ENCODE measurements at places on chromosomes 2 and 18.

DNA sequence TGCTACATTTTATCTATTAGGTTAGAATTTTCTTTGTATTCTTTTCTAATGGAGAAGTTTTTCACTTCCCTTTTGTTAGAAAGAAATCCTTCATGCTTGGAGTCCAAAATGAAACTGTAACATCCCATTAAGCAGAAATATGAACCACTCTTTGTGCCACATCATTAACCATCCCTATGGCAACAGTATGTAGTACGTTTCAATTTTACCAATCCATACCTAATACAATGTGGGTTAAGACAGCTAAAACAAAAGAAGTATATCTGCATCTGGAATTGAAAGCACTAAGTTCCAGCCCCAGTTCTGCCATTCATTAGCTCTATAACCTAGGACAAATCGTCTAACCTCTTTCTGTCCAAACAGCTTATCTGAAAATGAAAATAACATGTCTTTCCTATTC is 409.2 kb upstream of the SPHKAP start:
- no peak for DNase-seq

- DNase-seq, result peak; percentile 43
Measured at GRCh38 chr18:51051105-51051712, 21.2 kb downstream of the SMAD4 start.

GRCh38 chr2:121084130-121084680 is 200.8 kb downstream of the TFCP2L1 start:
- no peak for DNase-seq

DNA sequence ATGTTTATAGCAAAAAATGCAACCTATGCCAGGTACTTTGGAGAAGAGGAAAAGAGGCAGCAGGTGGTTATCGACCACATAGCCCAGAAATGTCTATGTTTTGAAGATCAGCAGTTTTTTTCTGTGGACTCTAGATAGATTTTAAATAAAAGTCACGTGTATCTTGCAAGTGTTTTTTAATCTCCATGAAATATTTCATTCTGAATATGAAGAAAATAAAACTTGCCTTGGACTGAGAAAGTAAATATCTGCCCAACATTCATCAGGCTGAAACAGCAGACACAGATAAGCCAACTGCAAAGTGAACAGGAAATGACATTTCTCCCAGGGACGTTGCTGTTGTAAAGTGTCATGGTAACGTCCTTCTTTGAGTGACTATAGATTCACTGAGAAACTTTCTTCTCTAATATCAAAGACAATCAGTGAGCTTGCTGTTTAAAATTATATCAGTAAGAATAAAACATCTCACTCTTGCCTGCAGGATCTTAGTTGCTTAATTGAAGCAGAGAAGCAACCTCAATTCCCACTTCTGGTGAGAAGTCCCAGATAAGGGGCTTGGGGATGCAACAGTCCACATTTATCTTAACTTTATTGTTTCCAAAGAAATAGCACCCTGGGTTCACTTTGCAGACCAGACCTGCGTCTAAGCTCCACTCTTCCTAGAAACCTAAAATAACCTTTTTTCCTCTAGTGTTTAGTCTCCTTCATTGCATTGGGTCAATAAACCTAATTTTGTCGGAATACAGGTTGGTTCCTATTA is 6.3 kb downstream of the MYOM1 start:
- DNase-seq, result no peak

DNA sequence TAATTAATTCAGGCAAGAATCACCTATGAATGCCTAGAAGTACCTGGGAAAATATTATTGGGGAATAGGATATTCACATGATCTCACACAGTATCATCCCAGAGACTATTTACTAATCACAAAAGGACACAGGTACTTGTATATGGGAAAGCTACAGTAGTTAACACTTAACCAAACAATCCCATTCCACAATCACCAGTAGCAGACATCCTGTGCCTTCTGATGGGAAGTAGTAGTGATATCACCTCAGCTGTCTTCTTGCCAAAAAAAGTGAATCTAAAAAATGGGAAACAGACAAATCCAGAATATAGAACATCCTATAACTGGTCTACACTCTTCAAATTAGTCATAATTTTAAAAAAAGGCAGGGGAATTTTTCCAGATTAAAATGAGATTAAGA is 75.6 kb upstream of the CCDC150 start:
- no peak for DNase-seq

GRCh38 chr18:5817816-5818215 is 77.5 kb downstream of the TMEM200C start:
- DNase-seq, result no peak

GRCh38 chr18:11714244-11714918 is 25.3 kb downstream of the GNAL start:
- DNase-seq, result no peak

GRCh38 chr2:208713066-208713745 is 306.6 kb downstream of the PTH2R start:
- DNase-seq, result no peak

DNA sequence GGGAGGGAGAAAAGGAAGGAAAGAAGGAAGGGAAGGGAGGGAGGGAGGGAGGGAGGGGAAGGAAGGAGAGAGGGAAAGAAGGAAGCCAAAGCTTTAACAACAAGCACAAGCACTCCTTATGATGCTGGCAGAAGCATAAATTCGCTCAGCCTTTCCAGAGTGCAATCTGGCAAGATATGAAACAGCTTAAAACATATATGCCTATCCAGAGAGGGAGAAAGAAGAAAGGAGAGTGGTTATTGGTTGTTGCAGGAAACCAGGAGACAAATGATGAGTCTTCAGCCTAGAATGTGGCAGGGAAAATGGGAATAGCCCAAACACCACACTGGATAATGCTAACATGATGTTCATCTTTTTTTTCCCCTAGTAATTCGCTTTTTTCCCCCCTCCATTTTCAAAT is 64.0 kb downstream of the STPG4 start:
- DNase-seq, result no peak

Data from NCI-H2107 (cell line).